Osteocyte (in vitro differentiated cells): ENCODE measurements at places on chromosomes 12 and 14.

- no peak for DNase-seq
Observed at GRCh38 chr12:70196811-70197281, 46.4 kb upstream of the CNOT2 start.

DNA sequence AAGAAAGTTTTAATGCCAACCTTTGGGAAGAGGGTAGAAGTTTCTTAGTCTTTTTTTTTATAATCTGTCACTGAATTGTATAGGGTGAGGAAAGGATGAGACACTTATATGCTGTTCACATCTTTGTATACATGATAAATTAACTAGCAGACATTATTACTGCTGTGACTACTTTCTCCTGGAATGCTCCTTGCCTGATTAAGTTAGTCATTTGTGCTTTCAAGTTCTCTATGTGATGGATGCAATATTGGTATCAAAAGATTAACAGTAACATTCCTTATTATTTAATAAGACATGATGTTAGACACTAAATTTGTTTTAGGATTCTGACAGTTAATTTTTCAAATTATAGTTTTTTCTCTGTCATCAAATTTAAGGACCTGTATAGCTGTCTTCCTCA is 223.4 kb upstream of the GARIN2 start:
- DNase-seq: no peak

DNA sequence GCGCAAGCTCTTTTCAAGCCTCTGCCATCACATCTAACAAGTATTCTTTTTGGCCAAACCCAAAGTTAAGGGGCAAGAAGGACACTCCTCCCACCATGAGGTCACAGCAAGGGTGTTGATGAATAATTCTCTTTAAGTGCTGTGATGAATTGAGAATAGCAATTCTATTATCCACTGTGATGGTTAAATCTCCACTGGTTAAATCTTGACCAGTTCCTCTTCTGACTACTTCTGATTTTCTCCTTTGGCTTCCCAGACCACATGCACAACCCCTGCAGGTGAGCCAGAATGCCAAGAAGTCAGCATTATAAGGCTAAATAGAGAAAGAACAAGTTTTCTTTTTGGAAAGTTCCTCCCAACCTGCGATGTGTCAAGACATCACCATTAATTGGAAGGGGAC is 90.6 kb upstream of the BCL2L14 start:
- no peak for DNase-seq

- no peak for DNase-seq
Observed at GRCh38 chr14:63510538-63510937, 32.6 kb downstream of the PPP2R5E start.

GRCh38 chr12:108666401-108666881 is 32.7 kb upstream of the SELPLG start:
- no peak for DNase-seq

- DNase-seq: no peak
Observed at GRCh38 chr14:34536951-34537676, 2.4 kb downstream of the EAPP start.

DNA sequence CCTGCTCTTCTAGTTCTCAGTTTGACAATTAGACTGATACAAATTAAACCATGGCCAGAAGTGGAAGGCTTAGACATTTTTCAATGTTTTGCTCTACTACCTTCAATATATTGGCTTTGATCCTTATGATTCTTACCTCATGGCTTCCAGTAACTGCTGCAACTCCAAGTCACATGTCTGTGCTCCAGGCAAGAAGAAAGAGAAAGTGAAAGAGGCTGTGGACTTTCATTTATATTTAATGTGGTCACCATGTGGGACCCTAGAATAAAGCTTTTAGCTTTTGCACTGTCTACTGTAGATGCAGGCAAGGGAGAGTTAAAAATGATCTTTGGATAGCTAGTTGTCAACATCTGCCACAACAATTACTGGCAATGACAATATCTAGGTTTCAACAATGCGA is 214.3 kb upstream of the PDE3A start:
- no peak for DNase-seq

- no peak for DNase-seq
Observed at GRCh38 chr14:58138031-58138713, 13.8 kb downstream of the ARMH4 start.

DNA sequence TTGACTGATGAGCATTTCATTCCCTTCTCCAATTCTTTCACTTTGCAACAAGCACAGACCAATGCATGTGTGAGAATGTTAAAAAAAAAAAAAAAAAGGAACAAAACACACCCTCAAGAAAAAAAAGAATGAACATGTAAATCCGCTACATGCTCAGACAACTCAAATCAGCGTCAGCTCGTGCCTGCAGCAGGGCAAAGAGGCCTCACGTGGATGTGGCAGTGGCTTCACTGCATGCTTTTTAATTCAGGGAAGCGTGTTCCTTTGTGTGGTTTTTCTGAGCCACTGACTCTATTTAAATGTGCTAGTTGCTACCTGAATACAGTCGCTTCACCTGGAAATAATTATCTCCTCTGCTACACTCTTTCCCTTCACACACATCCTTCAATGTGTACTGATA is 55.1 kb downstream of the PPP1R36 start:
- no peak for DNase-seq

DNA sequence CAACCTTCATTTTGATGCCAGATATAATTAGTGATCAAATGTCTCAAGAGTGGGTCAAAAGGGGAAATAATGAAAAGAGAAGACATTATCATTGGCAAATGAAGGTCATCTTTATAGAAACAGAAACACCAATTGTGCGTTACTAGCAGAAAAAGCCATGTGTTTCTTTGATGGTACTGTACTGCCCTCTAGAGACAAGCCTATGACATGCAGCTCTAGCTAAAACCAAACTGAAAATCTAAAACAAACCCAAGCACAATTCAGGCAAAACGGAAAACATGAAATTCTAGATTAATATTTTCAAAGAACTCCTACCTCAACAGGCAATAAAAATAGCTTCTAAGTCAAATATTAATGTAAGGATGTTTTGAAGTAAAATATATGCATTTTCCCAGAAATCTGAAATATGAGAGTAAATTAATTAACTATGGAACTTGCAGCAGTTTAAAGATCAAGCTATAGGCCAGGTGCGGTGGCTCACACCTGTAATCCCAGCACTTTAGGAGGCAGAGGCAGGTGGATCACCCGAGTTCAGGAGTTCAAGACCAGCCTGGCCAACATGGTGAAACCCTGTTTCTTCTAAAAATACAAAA is 115.4 kb downstream of the KLHL28 start:
- DNase-seq: no peak

DNA sequence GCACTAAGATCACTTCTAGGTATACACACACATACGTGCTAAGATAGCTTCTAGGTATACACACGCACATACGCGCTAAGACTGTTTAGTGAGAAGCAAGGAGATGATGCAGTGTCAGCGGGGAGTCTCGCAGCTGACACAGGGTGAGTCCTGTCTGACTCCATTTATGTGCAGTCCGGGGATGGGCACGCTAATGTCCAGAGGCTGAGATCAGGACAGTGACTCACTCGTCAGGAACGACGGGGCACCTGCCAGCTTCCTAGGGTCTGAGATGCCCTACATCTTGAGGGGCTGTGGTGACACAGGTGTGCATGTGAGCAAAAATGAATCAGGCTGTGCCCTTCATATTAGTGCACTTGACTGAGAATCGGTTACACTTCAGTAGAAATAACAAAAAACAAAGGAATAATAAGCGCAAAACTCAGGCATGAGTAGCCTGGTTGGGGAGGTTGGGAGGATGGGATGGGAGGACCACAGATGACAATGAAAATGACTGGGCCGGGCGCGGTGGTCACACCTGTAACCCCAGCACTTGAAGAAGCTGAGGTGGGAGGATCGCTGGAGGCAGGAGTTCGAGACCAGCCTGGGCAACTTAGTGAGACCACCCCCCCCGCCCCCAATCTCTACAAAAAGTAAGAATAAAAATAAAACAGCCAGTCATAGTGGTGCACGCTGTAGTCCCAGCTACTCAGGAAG is 29.1 kb upstream of the ULK1 start:
- no peak for DNase-seq

- no peak for DNase-seq
Observed at GRCh38 chr12:108921946-108922345, 42.1 kb downstream of the DAO start.

DNA sequence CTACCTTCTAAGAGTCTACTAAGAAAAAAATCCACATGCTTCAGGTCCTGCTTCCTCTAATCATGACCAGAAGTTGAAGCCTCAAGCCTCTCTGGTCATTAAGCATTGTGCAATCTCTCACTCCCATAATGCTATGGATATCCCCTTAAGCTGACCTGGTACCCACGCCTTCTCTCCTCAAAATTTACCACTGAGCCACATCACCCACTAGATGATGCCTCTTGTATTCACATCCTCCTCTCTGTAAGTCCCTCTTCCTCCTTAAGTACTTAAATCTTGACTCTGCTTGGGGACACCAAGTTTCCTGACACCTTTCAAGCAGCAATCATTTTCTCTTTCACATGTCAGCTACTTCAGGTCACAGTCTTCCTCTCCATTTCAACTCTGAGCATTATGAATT is 9.8 kb downstream of the GALNT4 start:
- no peak for DNase-seq

DNA sequence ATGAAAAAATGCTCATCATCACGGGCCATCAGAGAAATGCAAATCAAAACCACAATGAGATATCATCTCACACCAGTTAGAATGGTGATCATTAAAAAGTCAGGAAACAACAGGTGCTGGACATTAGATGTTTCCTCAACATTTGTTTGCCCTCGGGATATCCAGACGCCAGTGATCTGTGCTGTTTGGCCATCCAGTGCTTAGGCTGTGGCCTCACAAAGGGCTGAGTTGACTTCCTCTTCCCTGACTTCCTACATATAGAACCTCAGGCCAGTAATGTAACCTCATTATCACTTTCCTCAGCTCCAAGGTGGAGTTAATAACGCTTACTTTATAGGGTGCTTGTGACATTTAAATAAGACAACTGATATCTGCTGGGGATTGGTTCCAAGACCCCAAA is 51.8 kb downstream of the SLC15A5 start:
- no peak for DNase-seq

- DNase-seq: no peak
Observed at GRCh38 chr12:65741656-65742017, 82.6 kb upstream of the HMGA2 start.

DNA sequence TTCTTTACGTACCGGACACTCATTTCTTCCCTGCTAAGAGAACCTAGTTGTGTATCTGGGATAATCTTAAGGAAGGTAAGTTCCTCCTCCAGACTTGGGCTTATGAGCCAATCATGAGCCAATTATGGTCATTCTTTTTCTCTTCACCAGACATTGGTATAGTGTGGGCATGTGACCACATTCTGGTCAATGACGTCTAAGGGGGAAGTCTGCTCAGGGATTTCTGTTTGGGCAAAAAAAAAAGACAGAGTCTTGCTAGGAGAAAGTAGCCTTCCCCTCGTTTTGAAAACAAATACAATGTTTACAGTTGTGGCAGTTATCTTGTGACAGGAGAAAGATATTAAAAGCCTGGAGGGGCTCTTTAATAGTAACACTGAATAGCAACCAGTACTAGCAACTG is 20.1 kb upstream of the PLXNC1 start:
- no peak for DNase-seq

GRCh38 chr12:62466018-62466593 is 520 bp upstream of the MON2 start:
- DNase-seq: no peak

- no peak for DNase-seq
Observed at GRCh38 chr14:51884086-51884927, 23.9 kb downstream of the GNG2 start.

GRCh38 chr14:64702493-64703394 is 1.5 kb upstream of the PLEKHG3 start:
- no peak for DNase-seq

- DNase-seq: no peak
Observed at GRCh38 chr12:19140381-19141236, 11.1 kb downstream of the PLEKHA5 start.

GRCh38 chr12:88909510-88909909 is 329.2 kb upstream of the KITLG start:
- DNase-seq: no peak

- DNase-seq: no peak
Observed at GRCh38 chr14:61733972-61734371, 28.2 kb upstream of the SNAPC1 start.

DNA sequence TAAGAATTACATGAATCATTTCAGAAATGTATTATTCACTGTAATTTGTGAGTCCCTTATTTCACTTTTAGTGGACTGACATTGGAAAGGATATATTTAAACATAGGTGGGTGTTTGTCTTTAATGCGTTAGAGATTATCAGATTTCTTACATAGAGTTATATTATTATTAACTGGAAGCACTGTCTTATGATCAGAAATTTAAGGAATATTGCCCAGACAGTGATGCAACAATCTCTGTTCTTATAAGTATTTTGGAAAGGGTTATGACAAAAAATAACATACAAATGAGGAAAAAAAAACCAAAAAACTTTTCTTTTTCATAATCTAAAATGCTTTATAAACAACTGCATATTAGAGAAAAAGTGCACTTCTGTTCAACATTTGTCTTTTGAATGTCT is 836.6 kb downstream of the SLC6A15 start:
- no peak for DNase-seq

GRCh38 chr12:113093409-113094101 is 37.0 kb downstream of the DTX1 start:
- no peak for DNase-seq

DNA sequence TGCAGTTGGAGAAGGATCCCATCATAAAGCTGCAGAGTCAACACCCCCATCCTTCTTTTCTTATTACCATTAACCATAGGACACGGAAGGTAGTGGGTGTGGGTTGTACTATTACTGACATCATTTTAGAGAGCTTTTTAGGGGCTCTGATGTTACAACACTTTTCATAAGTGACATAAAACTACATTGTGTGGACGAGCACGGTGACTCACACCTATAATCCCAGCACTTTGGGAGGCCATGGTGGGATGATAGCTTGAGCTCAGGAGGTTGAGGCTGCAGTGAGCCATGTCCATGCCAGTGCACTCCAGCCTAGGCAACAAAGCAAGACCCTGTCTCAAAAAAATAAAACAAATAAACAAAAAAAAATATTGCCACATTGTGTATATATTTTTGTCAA is 167.1 kb downstream of the DUSP6 start:
- no peak for DNase-seq

DNA sequence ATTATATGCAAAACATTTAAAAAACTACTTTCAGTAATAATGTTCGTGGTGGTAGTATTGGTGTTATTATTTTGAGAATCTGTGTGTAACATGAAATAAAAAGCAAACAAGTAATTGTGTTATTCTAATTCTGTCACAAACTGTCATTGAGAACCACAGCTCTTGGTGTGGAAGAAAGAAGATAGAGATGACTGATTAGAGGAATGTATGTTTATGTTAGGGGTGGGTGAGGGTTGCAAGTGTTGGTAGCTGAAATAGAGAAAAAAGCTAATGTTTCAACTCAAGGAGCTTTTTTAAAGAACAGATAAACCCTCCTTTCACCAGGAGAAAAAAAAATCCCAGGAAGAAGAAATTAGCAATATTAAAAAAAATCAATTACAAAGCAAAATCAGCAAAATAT is 18.3 kb downstream of the DNM1L start:
- DNase-seq: no peak

GRCh38 chr12:47038270-47038748 is 41.1 kb upstream of the PCED1B start:
- no peak for DNase-seq

GRCh38 chr12:43692064-43692463 is 66.5 kb downstream of the PUS7L start:
- DNase-seq: no peak
